Anterior cingulate cortex (tissue), 58 donors: ENCODE measurements at places on chromosomes 5 and 9.

- DNase-seq: no peak
These were observed 38.8 kb downstream of the DNAJB5 start for GRCh38 chr9:35028341-35028740.

DNA sequence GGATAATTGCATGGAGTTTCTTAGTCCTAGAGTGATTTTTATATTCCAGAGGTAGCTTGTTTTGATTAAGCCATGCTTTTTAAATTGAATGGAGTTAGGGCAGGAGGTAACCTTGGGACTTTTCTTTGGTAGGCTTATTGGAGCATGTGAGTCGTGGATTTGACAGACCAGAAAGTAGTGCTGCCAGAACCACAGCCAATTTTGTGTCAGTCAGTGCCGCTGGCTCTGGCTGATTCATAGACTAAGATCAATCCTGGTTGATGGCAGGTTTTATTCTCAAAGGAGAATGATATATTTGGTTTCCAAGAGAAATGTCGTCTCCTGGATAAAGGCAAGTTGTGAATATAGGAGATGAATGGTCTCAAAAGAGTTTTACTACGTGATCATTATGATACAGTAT, 20.3 kb downstream of the RAI14 start:
- no peak for DNase-seq

DNA sequence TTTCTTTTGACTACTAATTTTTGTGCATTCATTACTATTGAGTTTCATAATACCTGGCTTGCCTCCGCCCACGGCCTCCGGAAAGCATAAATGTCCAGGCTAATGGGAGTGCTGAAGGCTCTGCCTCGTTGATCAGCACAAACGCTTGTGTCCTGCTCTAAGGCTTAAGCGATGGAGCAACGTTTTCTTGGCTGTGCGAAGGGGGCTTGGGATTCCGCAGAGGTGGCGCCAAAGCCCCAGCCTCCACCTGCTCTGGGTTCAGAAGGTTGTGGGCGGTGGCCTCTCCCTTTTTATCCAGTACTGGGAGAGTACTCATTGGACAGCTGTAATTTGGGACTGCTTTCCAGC, 19.7 kb downstream of the ANXA2R start:
- DNase-seq: no peak

DNA sequence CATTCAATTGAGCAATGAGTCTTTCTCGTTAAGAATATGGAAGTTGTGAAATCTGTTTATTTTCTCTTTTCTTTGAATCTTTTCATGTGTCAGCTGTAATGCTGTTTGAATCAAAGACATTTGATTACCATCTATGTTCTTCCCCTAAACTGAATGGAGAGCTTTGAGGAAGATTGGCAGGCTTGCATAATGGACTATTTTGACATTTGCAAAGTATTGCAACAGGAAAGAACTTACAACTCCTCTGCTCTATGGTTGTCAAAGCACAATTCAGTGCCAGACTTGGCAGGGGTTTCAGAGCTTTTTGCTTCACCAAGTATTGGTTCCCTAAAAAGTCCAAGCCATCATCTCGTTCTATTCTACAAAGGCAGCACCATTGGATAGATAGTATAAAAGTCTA, 549.0 kb upstream of the NUDT12 start:
- no peak for DNase-seq

DNA sequence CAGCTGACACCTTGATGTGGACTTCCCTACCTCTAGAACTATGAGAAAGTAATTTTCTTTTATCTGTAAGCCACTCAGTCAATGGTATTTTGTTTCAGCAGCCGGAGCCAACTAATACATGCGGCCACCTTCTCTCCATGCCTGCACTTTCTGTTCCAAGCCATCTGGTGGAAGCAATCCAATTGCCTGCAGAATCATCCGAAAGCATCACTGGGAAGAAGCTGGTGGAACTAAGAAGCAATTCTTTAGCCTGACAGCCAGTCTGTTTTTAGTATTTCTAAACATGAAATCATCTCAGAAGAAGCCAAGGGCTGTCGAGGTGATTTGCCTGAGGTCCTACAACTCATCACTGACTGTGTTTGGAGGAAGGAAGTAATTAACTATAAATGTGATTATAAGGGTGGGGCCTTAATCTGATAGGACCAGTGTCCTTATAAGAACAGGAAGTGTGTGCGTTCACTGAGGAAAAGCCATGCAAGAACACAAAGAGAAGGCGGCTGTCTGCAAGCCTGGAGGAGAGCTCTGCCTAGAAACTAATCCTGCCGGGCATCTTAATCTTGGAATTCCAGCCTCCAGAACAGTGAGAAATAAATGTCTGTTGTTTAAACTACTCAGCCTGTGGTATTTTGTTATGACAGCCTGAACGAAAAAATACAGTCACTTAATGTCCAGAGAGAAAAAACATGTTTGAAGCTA, 49.1 kb downstream of the NXNL2 start:
- no peak for DNase-seq

DNA sequence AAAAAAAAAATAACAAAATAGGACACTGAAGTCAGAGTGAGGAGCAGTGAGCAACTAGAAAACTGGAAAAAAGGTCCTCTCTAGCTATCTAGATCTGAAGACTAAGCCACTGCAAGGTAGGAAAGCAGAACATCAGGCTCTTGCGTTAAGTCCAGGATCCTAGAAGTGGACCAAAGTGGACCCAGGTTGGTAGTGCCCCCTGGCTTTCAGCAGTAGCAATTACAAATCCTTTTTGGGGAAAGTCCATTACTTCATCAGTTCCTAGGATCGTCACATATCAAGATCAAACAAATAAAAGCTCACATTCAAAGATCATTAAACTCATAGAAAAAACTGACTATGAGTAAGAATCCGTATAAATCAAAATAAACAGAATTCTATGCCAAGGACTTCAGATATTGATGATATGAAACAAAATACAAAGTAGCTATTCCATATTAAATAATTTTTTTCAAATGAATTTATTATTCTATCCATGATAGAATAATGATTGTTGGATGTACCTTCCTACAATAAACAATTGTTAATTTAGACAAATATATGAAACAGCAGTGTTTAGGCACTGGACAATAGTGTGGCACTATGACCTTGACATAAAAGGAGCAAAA, 6.5 kb upstream of the RICTOR start:
- no peak for DNase-seq

GRCh38 chr9:70392189-70392588, 22.3 kb downstream of the KLF9 start:
- no peak for DNase-seq

- no peak for DNase-seq
These were observed 964.7 kb upstream of the PTPRD start for GRCh38 chr9:11577522-11577921.

DNA sequence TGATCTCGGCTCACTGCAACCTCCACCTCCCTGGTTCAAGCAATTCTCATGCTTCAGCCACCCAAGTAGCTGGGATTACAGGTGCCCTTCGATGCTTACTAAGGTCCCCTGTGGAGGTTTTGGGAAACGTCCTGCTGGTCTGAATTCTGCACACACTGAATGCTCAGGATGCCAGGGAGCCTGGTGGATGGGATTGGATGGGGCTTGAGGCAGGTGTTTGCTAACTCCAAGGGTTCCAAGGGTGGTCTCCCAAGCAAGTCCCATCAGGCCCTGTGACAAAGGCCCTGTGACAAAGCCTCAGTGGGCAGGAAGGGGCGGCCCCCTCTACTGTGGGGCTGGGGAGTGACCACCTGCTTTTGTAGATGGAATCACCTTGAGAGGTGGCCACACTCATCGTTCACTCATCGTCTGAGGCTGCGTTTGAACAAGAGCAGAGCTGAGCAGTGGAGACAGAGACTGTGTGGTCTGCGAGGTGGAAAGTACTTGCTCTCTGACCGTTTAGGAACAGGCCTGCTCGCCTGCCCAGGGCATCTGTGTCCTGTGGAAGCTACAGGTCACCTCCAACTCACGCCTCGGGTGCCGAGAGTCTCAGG, 40.2 kb downstream of the MRPL36 start:
- DNase-seq: no peak

- DNase-seq: no peak
These were observed 28.3 kb downstream of the CCDC69 start for GRCh38 chr5:151195622-151196021.

DNA sequence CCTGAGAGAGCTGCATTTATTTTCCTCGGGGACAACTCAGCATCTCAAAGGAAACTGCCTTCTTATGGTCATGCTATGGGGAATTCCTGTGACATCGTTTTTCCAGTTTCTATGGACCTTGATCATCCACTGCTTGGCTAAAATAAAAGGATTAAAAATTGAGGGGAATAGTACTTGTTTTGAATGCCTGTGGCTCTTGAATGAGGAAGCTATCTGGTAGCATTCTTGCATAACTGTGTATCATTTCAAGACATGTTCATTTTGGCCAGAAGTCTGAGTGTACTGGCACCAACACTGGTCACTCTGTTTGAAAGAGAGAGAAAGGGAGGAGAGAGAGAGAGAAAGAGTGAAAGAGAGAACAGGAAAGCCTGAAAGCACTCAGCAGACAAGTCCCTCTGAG, 116.7 kb downstream of the DOCK2 start:
- no peak for DNase-seq

GRCh38 chr5:458547-459353, 15.8 kb downstream of the EXOC3 start:
- no peak for DNase-seq

DNA sequence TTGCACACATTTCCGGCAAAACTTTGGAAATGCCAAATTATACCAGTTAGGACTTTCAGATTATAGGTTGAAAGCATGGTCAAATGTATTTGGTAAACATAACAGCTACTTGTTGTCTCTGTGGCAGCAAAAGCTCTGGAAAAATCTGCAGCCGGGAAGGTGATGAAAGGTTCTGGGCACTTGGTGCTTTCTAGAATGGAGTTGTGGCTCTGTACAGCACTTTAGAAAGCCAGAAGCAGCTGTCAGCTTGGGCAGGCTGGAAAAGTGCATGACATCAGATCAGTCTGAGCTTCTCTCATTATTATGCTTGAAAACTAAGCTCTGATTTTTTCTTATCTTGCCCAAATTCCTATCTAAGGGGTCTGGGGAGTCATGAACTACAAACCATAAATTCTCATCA, 118.6 kb upstream of the MAST4 start:
- no peak for DNase-seq

- DNase-seq: peak; percentile 45
These were observed 131.0 kb downstream of the ADAMTS16 start for GRCh38 chr5:5270958-5271785.

- no peak for DNase-seq
These were observed 13.0 kb upstream of the CYFIP2 start for GRCh38 chr5:157252711-157253465.

GRCh38 chr5:108919591-108920326, 172.1 kb downstream of the FER start:
- DNase-seq: no peak

- DNase-seq: no peak
These were observed 77.4 kb downstream of the ATPSCKMT start for GRCh38 chr5:10172247-10172646.

DNA sequence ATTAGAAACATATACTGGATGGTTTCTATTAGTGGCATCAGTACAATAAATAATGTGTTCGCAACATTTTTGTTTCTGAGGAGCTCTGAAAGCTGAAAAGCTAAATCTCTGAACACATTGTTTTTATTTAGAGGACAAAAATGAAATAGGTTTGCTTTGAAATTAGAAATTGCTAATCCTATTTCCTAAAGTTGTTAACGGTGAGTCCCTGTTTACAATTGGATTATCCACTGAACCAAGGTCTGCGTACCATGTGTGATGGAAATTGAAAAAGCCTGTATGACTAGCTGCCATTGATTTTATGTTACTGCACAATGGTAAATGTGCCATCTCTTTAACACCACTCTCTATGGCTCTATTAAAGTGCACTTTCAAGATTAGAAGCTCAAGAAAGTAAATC, 297.7 kb upstream of the NUDT12 start:
- DNase-seq: no peak

DNA sequence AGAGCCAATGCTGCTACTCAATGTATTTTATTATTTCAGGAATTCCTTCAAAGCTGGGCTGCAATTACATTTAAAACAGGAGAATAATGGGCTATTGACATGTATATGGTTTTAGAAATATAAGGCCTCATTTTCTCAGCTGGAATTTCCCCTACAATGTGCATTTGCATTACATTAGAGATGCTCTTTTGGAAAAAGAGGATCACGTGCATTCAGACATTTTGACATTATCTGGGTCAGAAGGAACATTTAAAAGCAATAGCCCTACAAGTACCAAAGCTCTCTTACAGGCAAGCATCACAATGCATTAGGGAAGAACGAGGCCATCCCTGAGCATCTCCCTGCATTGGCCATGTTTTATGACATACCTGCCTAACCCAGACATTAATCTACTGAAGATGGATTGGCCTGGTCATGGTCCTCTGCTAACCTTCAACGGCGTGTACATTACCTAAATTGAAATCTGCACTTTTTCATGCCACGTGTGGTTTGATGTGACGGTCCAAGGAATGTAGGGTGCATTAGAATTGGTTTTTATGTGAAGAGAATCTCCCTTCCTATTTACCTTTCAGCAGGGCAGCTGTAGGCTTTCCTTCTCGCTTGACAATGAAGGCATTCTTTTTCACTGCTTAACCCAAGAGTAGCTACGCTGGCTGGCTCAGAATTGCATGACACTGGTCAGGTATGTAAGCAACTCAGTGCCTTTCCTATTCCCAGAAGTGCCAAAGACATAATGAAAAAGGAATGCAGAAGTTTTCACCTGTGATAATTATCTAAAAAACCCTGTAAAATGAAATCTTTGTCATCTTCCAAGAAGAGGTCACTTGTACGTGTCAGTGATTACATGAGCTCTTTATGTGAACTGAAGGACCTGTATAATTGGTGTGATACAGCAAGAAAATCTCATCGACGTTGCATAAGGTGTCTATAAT, 212.3 kb upstream of the MPDZ start:
- DNase-seq: no peak

DNA sequence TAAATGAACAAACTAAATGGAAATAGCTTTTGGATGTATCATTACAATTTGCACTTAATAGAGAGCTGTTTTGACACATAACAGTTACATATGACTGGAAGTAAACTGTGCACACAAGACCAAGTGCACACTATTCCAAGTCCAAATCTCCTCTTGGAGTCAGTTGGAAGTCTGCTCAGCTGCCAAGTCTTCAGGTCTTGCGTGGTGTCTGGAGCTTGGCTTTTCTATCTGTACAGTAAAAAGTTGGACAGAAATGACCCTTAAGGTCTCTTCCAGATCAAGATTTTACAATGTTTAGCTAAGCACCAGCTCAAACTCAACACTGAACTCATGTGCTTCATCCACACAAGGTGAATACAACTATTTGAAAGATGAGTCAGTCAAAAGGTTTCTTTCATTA, 456.9 kb downstream of the RASEF start:
- DNase-seq: no peak

DNA sequence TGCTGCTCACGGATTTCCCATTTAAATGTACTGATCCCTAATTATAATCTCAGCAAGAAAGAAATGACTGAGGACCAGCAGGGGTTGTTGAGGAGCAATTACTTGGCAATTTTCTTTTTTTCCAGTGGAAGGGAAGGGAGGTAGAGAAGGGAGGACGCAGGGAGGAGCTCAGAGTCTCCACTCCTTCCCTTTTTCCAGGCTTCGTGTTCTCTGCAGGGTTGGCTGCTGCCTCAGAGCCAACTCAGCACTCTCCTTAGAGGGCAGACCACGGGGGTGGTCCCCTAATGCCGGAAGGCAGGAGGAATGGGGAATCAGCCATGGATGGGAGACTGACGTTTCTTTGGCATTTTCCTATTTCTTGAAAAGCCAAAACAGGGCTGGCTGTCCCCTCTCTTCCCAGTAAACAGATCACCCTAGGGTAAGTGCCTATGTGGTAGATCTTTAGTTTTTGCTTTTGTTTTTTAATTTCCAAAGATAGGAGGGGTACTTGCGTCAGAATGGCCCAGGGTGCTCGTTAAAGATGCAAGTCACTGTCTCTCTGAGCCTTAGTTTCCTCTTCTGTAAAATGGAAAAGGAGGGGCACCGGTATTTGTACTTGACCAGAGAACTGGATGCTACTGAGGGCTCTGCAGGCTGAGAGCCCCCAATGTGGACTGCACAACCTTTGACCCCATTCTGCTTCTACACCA, 39.6 kb upstream of the LCP2 start:
- no peak for DNase-seq
